HCT116 (cell line): ENCODE measurements at places on chromosomes 2 and 18. TPM values are rescaled to one million over a fixed set of nuclear protein-coding genes. Genes with fewer than 3 reads are reported as not detected.
A peak's percentile ranks its signal among the peaks of the same experiment; 100 is the strongest.

GRCh38 chr2:4175343-4175742 is 472.0 kb downstream of the DCDC2C start:
- DNase-seq = no peak

DNA sequence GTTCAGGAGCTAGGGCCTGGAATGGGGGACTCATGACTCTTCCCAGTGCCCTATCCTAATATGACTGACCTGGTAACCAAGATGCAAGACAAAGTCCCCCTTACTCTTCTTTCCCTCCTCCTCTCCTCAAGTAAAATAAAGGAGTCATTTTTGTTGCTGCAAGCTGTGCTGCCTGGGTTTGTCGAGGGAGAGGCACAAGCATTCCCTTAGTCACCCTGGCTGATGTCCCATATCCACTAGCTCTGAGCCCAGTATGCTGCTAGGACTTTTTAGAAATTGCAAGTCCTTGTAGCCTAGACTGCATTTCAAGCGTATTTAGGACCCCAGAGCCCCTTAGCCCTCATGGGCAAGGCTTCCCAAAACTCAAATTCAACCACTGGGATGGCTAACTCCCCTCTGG is 338.5 kb upstream of the SETBP1 start:
- DNase-seq = no peak

Gene POMC
- not detected for total RNA-seq

DNA sequence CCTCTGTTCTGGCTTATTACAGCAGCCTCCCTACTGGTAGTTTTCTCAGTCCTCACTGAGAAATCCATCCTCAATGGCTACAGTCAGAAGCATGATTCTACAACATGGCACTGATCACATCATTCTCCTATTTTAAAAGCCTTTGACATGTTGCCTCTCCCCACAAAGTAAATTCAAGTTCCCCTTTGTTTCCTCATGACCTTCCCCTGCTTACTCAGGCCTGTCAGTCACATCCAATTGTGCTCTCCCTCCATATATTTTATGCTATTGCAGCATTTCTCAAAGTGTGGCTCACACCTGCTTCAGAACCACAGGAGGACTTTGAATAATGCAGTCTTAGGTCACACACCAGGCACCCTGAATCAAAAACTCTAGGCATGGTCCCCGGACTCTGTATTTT is 124.6 kb downstream of the SPOPL start:
- no peak for DNase-seq

DNA sequence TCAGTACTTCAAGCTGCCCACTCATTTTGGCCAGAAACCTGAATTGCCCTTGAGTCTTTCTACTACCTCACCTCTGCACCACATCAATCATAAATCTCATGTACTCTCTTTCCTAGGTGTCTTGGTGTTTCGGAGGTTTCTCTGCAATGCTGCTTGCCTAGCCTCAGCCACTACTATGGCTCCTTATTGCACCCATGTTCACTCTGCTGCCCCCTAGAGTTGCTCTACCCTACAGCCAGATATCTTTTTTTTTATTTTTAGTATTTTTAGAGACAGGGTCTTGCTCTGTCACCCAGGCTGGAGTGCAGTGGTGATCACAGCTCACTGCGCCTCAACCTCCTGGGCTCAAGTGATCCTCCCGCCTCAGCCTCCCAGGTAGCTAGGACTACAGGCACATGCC is 413.0 kb downstream of the PTPRM start:
- DNase-seq = peak; percentile 8

DNA sequence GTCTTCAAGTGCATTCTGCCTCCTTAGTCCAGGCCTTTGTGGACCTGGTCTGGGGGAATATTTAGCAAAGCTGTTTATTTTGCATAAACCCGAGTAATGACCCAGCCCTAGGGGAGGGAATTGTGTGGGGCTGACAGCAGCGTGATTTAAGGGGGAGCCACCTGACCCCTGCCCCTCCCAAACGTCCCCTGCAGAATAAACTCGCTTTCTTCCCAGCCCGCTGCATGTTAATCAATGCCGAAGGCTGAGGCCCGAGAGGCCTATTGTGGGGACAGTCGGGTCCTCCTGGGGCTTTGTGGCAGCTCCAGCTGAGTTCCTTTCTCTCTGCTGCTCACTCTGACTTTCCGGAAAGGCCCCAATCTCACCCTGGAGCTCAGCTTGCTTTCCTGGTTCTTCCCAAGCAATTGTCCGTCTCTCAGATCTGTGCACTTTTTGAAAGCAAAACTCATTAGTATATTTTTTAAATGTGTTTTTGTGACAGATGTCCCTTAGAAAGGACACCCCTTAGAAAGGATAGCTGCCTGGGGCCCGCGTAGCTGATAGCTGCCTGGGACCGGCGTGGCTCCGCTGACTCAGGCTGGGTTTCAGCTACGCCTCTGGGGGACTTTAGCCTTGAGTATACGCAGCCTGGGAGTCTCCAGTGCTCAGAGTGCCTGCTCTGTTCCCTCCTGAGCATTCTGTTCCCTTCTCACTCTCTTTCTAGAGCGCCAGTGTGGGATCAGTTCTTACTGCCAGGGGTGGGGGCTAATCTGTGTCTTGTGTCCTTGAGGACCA is 158.3 kb downstream of the GLI2 start:
- DNase-seq = no peak

GRCh38 chr2:9333591-9334171 is 89.6 kb downstream of the ITGB1BP1 start:
- peak; percentile 53 for DNase-seq

DNA sequence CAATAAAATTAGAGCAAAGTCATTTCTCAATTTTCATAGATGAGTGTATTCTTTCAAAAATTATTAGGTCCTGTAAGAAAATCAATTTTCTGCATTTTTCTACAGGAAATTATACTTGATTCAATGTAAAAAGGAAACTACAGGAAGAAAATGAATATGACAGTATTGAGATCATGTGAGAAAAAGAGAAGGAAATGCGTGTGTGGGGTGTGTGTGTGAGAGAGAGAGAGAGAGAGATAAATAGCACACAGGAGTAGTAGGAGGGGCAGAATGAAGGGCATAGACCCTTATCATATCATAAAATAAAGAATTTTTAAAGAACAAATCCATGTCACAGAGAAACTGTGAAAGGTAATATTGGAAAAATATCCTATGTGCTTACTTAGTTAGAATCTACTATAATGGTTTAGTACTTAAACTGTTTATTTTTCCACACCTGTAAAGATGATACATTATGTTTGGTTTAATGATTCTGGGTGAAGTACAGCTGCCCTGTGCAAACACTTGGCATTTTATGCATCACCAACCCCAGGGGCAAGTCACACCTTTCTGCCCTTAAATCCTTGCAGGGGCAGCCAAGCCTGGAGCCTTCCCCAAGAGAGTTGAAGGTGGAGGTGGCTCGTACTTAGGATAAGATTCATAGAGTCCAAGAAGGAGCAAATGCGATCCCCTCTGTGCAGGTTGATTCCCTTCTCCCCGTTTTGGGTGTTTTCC is 276.4 kb downstream of the TGIF1 start:
- DNase-seq = no peak
